ENCODE measurements at places on chromosomes 16 and 17.

DNA sequence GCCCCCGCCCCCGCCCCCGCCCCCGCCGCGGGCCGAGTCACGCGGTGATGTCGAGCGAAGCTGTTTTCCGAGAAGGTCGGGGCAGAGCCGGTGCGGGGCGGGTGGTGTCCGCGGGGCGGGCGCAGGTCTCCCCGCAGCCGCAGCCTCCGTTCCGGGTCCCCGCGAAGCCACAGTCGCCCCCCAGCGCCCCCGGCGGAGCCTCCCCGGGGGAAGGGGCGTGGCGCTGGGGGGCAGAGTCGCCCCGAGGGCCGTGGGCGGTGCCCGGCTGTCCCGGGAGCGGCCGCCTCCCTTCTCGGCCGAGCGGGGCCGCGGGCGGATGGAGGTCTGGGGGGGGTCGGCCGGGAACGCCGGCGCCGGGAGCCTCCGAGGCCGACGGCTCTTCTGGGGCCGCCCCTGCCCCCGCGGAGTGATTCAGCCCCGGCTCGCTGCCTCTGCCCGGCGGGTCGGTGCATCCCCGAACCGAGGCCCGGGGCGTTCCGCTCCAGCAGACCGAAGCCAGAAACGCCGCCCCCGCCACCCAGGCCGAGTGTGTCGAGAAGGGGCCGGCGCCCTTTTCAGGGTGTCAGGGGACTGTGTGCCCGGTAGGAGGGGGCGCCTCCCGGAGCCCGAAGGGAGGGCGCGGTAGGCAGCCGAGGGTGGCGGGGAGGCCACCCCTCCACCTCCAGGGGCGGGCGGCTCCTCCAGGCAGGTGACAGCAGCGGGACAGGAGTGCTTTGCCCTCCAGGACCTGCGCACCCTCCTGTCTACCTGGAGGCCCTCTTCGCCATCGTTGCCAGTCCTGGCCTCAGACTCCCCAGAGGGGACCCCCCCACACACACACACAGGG is 1.7 kb downstream of the METRNL start:
- DNase-seq = no peak

DNA sequence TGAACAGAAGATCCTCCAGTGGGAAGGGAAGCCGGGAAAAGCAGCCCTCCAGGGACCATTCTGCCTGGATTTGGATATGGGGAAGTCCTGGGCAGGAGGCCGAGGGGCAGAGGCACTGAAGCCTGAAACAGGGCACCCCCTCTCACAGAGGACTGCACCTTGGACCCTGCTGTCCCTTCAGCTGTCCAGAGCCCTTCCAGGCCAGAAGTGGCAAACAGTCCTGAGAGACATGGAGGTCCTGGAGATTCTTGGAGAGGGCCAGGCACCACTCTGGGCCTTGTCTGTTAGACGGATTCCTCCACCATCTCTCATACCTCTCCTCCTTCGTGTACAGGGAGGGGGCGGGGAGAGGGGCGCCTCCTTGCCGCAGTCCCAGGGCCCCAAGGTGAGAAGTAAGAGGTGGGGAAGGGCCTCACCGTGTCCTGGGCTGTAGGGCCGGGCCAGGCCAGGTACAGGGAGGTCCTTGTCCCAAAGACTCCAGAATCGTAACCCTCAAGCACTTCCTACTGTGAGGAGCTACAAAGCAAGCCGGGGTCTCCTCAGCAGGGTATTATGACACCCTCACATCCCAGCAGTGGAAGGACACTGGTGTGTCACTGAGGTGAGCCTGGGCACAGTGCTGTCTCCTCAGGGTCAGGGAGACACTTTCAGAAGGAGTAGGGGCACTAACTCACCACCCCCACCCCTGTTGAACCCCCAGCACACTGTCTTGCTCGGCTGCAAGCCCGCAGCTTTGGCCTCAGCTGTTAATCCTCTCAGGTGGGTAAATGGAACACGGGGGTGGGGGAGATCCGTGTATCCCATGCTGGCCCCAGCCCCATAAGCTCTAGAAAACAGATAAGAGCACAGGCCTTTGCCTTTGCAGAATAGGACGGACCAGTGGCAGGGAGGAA is 16.6 kb upstream of the TBX2 start:
- DNase-seq = no peak

DNA sequence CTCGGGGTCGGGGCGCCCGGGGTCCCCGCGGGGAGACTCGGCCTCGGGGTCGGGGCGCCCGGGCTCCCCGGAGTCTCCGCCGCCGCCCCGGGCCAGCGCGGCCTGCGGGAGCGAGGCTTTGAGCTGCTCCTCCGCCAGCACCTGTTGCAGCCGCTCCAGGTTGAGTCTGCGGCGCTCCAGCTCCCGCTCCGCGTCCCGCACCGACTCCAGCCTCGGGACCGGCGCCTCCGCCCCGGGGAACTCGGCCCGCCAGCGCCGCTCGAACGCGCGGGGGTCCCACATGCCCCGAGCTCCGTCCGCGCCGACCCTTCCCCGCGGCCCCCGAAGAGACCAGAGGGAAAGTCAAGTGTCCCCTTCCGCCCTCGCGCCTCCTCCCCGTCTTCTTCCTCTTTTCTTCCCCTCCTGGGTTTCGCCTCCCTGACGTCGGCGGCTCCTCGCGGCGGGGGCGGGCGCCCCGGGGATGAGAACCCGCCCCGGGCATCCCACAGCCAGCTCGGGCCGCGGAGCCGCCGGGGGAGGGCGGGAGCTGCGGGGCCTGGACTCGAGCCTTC is 40.8 kb upstream of the BHLHA9 start:
- DNase-seq = no peak

- no peak for DNase-seq
Observed at GRCh38 chr17:47738178-47738577, 5.1 kb downstream of the TBX21 start.

GRCh38 chr17:61053469-61053868 is 346.2 kb upstream of the TBX2 start:
- DNase-seq = no peak

GRCh38 chr17:58611331-58611730 is 80.5 kb downstream of the TEX14 start:
- no peak for DNase-seq

GRCh38 chr17:64378890-64379354 is 11.7 kb downstream of the PECAM1 start:
- no peak for DNase-seq

- DNase-seq = no peak
Observed at GRCh38 chr17:83018658-83019193, 60.7 kb upstream of the METRNL start.

DNA sequence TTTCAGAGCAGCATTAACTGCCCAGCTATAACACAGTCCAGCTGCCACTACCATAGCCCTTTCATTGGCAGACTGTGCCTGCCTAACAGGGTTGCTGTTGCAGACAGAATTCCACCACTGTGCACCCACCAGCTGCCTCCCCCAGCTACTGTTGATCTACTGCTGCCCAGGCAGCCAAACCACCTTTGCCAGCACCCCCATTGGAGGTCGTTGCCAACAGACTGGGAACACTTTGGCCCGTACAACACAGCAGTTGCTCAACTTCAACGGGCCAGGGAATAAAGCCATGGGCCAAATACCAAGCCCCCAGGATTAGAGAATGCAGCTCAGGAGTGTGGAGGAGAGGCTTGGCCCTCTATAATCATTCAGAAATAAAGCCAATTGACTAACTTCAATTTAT is 473.6 kb downstream of the CDH11 start:
- no peak for DNase-seq

DNA sequence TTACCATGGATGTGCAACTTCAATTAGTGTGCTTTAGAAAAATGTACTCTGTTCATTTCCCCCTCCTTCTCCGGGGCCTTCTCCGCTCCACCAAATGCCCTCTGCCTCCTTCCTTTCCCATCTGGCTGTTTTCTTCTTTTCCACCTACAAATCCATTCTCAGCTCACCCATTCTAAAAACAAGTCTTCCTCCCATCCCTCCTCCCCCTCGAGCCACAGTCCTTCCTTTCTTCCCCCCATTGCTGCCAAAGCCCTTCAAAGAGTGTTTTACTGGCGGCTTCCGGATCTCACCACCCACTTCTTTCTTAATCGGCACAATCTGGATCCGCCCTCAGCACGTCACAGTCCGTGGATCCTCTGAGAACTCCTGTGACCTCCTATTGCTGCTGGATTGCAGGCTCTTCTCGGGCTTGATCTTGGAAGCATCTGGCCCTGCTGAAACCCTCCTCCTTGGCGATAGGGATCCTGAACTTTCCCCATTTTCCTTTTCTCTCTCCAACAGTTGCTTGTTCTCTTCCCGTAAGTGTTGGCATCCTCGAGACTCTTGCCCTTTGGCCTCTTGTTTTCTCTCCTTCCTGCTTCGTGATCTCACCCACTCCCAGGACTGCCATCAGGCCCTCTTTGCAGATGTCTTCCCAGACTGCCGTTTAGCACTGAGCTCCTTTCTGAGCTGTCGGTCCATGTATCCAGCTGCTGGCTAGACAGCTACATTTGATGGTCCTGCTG is 36.0 kb upstream of the FBXO47 start:
- DNase-seq = no peak

DNA sequence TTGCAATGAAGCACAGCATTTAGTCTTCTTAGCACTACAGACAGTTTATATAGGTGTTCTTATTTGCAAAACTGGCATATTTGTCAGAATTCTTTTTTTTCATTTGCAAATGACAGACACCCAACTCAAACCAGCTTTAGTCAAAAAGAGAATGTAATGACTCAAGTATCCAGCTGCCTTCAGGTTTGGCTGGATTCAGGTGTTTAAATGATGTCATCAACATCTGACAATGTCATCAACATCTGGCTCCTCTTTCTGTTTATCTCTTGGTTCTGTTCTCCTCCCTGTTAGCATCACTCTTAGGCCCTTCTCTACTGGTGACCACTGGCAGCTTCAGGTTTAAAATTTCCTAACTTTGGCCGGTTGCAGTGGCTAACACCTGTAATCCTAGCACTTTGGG is 18.9 kb downstream of the TMC5 start:
- no peak for DNase-seq

GRCh38 chr17:8123695-8124349 is at the start of gene HES7:
Gene HES7, minus strand, starts transcription at chr17:8124106. Its CDS starts 22 bp downstream, at chr17:8124084.
- DNase-seq = no peak

DNA sequence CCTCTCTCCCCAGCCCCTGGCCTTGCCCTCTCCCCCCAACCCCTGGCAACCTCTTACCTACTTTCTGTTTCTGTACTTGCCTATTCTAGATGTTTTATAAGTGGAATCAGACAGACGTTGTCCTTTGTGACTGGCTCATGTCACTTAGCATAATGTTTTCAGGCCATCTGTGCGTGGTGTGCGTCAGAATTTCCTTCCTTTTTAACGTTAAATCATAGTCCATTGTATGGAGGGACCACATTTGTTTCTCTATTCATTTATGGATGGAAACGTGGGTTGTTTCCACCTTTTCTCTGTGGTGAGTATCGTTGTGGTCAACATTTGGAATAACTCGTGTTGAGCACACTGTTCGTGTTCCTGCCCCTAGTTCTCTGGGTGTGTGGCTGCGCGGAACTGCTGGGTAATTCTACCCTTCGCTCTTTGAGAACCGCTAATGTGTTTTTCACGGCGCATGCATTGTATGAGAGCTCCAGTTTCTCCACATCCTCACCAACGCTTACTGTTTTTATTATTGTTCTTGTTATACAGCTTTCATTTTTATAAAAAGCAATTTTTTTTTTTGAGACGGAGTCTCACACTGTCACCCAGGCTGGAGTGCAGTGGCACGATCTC is 26.3 kb downstream of the ACTG1 start:
- no peak for DNase-seq

DNA sequence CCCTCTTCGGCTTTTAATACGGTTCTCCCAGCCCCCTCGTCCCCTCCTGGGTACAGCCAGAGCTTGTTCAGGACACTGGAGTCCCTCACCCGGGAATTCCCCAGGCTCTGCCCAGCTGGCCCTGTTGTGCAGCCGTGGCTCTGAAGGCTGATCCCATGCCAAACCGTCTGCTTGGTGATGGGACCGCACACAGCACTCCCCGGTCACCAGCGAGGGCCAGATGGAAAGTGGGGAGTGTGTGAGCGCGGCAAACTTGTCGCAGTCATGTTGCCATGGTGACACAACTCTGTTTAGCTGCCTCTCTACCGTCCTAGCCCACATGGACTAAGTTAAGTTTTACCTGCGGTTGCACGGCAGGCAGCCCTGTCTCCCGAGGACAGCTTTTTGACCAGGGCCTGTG is 107.9 kb downstream of the RAP1GAP2 start:
- DNase-seq = no peak

GRCh38 chr17:65231086-65231485 is 93.9 kb downstream of the RGS9 start:
- no peak for DNase-seq

DNA sequence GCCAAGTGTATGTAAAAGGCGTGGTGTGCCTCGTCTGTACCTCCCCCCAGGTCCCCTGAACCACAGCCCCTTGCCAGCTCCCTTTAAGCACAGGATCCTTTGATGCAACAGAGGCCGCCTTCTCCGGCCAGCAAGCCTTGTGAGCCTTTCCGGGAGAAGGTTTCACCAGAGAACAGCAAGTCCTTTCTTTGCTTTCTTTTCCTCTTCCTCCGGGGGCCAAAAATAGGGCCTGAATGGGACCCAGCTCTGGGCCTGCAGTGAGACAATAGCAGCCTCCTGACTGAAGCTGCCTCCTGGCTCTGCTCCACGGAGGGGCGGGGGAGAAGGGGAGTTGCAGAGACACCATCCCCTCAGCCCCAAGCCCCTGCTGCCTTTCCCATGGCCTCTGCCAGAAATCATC is 9.0 kb downstream of the ADGRG1 start:
- no peak for DNase-seq

DNA sequence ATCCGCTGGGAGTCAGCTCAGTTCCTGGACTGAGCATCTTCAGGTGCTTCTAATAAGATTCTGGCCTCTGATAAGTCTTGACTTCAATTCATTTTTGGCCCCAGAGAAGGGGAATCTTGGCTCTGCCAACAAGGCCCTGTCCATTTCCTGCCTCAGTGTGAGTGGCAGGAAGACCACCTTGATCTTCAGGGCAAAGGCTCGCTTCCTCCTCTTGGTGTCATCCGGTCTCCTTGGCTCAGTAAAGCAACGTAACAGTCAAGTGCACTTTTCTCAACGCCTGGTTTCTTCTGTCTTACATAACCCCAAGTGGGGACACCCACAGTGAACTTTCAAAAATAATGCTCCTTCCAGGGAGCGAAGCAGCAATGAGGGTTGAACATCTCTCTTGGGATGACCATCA is 169.8 kb downstream of the PRKCB start:
- DNase-seq = no peak

DNA sequence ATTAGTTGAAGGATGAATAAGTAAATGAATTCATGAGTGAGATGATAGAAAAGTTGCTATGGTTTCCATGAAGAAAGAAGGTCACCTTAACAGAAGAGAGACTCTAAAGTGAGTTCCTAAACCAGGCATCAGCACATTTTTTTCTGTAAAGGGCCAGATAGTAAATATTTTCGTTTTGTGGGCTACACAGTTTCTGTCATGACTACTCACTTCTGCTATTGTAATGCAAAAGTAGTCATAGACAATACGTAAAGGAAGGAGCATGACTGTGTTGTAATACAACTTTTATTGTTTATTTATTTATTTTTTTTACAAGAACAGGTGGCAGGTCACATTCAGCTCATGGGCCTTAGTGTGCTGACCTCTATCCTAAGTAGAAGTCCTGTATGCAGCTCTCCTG is 426.1 kb upstream of the DYNLRB2 start:
- DNase-seq = no peak

GRCh38 chr16:66660422-66661209 is 35.9 kb downstream of the CMTM4 start:
- DNase-seq = peak; percentile 8

- no peak for DNase-seq
Observed at GRCh38 chr16:87190288-87191230, 126.6 kb downstream of the C16orf95 start.

Data from NCI-H1417 treated with DMSO at 0.1 percent for 48 hours (cell line).